Fibroblast of villous mesenchyme (primary cell): ENCODE measurements at places on chromosomes 11 and 22.

DNA sequence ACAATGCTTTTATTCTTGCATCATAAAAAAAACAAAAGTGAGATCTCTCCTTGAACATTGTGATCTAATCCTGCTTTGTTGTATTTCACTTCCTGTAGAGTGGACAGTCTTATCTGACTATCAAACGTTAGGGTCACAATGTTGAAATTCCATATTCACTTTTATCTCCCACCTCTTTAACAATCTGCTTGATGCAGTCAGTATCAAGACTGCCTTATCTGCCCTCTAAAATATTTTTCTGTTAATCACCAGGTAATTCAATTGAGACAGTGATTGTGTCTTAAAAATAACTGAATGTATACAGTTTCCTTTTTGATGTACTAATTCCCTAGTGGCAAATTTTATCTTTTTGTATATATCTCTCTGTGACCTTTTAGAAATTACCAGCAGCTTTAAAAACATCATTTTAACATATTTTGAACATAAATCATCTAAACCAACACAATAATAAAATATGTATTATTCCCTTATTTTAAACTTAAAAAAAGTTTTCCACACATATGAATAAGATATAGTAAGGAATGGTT, 143.1 kb upstream of the MPPED2 start:
- no peak for DNase-seq

DNA sequence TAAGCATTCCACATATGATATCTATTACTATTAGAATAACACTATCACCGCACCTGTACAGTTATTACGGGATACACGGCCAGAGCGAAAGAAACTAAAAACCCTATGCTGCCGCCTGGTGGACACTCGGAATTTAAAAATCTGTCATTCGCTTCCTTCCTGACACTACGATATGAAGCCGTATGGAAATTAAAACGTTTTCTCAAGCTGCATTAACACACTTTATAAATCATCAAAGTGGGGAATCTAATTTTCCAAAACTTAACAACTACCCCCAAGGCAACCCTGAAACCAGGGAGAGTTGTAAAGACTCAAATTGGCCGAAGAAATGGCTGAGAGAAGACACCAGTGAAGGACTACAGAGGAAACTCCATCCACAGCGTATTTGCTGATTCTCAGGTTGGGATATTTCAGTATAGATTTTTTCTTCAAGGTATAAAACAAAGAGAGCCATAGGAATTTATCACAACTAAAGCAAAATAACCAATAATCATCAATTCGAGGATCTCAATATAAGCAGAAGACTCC, 1.4 kb downstream of the CCDC73 start:
- peak; percentile 45 for DNase-seq

DNA sequence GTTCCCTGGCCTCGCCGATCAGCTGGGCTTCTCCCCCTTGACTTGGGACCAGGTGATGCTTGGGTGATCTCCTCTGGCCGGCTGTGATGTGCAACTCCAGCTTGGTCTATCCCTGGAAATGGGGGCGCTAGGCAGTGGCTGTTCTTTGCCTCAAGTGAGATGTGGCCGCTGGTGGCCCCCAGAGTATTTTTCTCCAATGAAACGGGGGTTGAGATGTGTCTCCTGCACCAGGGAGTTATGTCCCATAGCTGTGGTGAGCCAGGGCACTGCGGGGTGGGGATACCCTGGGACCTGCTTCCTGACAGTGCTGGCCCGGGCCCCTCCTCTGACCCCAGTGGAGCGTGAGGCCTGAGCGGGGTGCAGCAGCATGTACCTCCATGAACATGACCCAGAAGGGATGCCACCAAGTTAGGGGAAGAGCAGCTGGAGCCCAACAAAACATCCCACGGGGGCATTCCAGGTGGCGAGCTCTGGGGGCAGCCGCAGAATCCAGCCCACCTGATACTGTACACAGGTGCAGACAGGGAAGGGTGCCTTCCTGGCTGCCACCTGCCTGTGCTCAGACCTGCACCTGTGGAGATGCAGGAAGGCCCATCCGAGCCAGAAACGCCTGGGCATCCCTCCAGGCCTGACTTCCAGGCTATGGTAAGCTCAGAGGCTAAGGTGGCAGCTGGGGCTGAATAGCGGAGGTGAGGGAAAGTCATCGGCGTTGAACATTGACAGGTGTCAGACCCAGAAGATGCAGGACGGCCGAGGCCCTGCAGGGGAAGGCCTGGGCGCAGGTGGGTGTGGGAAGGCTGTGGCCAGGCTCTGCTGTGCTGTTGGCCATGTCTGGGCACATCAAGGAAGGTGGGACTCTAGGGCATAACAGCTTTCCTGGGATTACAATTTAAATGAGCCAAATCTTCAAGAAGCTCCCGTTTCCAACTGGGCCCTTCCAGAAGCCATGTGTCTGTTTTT, 97.3 kb downstream of the CTTN start:
- DNase-seq, result no peak

DNA sequence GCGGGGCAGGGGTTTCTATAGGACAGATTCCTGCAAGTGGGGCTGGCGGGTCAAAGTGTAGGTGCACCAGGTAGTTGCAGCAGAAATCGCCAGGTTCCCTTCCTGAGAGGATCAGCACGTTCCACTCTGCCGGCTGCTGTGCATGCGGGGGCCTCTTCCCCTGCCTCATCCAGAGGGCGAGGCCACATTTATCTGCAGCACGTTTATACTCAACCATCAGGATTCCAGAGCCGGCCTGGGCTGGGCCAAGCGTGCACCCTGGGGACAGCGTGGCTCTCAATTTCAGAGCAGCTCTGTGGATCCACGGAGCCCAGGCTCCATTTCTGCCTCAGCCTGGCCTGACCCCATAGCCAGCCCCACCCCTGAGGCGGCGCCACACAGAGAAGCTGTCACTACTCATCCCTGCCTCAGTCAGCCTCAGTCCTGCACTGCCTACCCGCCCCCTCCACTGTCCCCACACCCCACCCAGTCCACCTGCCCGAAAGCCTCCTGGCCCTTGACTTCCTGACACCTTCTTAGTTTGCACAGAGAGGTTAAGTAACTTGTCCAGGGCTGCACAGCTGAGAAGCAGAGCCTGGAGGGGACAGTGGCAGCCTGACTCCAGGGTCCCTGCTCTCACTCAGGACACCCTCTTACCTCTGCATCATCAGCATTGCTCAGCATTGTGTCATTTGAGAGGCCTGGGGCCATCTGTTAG, 45.9 kb upstream of the RTL6 start:
- DNase-seq, result no peak

- no peak for DNase-seq
Measured at GRCh38 chr11:34184505-34185015, 79.1 kb downstream of the NAT10 start.

DNA sequence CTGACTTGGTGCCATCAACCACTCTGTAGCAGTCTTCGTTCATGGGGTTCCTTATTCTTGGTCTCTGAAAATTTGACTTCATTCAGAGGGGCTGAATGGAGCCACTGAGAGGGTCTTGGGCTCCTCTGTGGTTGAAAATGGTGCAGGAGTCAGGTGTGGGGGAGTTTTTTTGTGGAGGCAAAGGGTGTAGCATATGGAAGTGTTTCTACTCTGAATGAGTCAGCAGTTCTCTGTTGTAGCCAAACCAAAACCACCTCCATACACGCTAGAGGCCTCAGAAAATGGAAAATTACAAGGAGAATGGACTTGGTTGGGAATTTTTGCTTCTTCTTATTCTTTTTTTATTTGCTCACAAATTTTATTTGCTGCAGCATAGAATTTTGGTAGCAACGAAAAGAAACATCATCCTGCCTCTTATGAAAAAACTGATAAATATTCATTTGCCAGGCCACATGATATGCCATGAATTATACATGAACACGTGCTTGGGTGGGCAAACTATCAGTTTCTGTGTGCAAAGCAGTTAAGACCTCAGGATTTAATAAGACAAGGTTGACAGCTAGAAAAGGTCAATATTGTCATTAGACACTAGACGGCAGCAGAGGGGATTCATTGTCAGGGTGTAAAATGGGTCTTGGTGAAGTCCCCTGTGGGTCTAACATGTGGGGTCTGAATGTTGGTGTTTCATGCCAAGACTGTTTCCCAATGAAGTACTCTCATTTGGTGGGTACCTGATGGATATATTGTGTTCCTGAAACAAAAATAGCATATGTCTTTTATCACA, 111.7 kb downstream of the MYO18B start:
- no peak for DNase-seq

- no peak for DNase-seq
Measured at GRCh38 chr11:4093519-4094347, 866 bp upstream of the RRM1 start.

DNA sequence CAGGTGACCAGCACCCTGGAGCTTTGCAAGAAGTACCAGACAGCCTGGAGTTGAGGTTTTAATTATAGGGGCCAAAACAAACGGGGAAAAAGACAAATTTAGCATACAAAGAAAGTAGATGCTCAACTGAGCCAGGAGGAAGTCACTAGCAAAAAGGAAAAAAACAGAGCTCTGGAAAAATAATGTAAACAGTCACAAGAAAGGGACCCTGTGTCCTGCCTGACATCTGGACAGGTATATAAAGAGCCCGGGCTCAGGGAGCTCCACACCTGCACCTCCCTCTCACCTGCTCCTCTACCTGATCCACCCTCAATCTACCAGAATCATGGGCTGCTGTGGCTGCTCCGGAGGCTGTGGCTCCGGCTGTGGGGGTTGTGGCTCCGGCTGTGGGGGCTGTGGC, at the start of gene KRTAP5-10:
KRTAP5-10 (plus strand) TSS at position 301 of the 400 bp plus-strand sequence; CDS start at position 326, 25 bp downstream.
- DNase-seq, result no peak

GRCh38 chr11:80414181-80415165, 973.6 kb upstream of the TENM4 start:
- no peak for DNase-seq

DNA sequence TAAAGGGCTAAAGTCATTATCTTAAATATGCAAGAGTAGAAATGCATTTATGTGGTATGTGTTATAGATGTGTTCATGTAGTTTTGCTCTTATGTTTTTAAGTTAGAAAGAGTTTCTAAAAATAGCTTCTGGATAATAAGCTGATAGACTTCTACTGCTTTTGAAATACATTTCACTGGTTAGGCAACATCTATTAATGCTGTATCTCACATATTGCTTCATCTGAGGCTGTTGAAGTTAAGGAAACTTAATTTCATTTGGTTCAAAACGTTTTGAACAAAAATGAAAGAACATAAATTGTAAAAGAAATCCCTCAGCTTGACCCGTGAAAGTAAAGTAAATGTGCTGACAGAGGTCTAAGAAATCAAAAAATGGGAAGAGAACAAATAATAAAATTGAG, 164.0 kb upstream of the CTSC start:
- peak; percentile 47 for DNase-seq

DNA sequence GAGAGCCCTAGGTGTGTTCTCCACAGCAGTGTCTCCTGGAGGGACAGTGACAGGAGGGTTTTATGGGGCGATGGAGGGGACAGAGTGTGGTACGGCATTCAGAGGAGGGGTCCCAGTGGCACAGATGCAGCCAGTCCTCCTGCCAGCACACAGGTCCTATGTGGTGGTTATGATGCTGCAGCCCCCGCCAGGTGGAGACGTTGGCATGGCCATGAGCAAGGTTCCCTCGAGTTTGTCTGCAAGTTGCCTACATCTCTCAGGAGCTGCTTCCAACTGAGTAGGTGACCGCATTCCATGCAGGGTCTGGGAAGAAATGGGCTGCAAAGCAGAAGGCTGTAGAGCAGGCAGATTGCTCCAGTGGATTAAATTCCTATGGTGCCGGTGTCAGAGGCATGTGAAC, 646.0 kb downstream of the TBC1D22A start:
- DNase-seq, result no peak

DNA sequence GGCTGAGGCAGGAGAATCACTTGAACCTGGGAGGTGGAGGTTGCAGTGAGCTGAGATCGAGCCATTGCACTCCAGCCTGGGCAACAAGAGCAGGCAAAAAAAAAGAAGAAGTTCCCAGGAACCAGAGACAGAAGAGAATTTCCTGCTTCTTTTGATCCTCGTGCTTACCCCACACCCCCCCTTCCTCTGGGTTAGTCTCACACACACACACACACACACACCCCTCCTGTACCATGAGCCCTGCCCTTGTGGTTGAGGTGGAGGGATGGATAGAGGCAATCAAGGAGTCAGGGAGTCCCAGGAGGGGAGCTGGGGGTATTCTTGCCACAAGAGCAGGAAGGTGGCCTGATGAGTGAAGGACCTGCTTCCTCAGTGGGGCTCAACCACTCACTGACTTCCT, 4.1 kb upstream of the UBE2L6 start:
- DNase-seq, result no peak

GRCh38 chr11:57180081-57180561, 1.6 kb upstream of the LRRC55 start:
- DNase-seq, result no peak

- no peak for DNase-seq
Measured at GRCh38 chr11:45170484-45170883, 24.0 kb downstream of the PRDM11 start.

DNA sequence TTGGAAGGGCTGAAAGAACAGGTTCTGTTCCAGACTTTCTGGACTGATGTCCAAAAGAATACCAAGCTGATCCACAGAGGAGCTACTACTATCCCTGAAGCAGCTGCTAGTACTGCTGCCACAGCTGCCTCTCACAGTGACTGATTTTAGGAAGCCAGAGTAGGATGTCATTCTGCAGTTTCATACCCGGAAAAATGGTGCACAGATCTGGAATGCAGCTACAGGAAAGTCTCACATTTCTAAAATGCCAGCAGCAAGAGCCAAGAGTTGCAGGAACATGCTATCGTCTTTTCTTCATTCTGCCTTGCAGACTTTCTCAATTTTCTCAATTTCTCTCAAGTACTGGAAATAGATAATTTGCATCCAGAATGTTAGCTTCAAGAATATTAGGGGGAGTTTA, 19.4 kb upstream of the CCDC179 start:
- no peak for DNase-seq

DNA sequence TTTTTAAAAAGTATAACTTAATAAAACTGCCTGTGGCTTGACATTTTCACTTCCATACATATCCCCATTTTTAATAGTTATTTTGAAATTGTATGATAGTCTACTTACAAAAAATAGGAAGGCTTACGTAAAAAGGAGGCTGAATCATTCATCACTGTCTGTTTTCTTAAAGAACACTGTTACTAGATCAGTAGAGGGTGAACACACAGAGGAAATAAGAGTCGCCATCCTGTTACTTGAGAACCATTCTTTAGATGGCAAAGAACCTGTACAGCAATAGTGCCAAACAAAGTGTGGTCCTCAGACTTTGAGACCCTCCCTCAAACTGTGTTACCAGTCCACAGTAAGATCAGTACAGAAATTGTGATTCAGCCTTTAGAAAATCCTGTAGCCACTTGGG, 180.7 kb downstream of the PGR start:
- DNase-seq, result no peak

- DNase-seq, result peak; percentile 85
Measured at GRCh38 chr11:33291004-33291777, 34.0 kb downstream of the HIPK3 start.

- DNase-seq, result peak; percentile 76
Measured at GRCh38 chr22:18031695-18032454, 7.5 kb upstream of the MICAL3 start.

GRCh38 chr11:17171343-17171742, 36.4 kb downstream of the PIK3C2A start:
- peak; percentile 17 for DNase-seq

GRCh38 chr11:11230802-11231562, 122.1 kb downstream of the CSNK2A3 start:
- no peak for DNase-seq

DNA sequence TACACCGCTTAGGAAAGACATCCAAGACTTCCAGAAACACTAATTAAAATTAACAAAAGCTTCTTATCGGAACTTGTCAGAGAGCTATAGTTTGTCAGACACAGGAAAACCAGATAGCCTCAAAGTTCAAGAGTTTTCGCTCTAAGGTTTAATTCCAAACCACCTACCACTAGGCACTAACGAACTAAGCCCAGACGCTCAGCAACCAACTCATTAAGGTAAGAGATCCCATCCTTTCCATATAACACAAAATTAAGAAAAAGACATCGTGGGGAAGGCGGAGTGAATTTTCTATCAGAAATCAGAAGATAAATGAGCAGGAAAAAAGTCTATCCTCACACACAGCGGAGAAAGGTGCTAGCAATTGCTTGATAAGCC, 382 bp downstream of the IMMP1L start:
- no peak for DNase-seq
